Natural killer cell treated with Interleukin-12 subunit alpha and Interleukin-12 subunit beta and Interleukin-15 and Interleukin-18, amount 100 ng/mL, for 72 hours (primary cell): ENCODE measurements at places on chromosomes 5 and 9.

DNA sequence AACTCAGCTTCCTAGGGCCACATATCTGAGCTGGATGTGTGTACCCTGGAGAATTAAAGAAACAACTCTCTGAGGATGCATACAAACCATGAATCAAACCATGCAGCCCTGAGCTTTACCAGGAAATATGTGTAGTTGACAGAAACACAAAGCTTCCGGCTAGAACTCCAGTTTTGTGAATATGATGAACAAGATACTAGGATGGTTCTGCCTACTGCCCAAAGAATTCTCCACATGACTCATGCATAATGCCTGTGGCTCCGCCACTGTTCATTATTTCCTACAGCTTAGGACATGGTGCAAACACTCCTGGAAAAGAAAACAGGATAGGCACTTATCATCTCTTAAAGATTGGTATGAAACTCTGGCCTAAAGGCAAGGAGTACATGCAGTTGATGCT, 343.4 kb downstream of the DNAH5 start:
- no peak for DNase-seq

- DNase-seq, result no peak
Observed at GRCh38 chr5:109723606-109724005, 33.9 kb downstream of the MAN2A1 start.

GRCh38 chr5:145465474-145466263, 369.5 kb downstream of the PRELID2 start:
- DNase-seq, result no peak

DNA sequence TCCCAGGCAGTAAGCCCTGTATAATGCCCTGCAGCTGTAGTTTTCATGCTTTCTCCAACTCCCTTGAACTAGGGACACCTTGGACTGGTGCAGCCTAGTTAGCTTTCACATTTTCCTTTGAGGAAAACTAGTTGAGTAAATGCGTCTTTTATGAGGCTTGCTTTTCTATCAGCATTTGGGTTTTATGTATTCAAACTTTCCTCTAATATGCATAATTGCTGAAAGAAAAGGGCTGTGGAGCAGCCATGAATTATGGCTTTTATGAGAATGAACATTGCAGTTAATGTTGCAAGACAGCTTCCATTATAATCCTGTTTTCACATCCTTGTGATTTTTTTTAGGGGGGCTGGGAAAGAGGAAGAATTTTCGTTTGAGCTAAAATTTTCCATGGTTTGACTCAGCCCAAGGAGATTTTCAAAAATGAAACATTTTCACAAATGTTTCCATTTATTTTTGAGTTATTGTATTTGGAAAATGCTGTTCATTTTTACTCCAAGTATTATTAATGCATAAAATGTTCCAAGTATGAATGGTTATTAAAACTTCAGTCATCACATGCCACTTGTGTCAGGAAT, 57.9 kb upstream of the PPP3R2 start:
- DNase-seq, result no peak

- no peak for DNase-seq
Observed at GRCh38 chr9:114026335-114026734, 51.8 kb downstream of the AMBP start.

GRCh38 chr5:132235340-132235739, 7.7 kb upstream of the P4HA2 start:
- no peak for DNase-seq

- no peak for DNase-seq
Observed at GRCh38 chr5:78429332-78429980, 69.0 kb downstream of the SCAMP1 start.

DNA sequence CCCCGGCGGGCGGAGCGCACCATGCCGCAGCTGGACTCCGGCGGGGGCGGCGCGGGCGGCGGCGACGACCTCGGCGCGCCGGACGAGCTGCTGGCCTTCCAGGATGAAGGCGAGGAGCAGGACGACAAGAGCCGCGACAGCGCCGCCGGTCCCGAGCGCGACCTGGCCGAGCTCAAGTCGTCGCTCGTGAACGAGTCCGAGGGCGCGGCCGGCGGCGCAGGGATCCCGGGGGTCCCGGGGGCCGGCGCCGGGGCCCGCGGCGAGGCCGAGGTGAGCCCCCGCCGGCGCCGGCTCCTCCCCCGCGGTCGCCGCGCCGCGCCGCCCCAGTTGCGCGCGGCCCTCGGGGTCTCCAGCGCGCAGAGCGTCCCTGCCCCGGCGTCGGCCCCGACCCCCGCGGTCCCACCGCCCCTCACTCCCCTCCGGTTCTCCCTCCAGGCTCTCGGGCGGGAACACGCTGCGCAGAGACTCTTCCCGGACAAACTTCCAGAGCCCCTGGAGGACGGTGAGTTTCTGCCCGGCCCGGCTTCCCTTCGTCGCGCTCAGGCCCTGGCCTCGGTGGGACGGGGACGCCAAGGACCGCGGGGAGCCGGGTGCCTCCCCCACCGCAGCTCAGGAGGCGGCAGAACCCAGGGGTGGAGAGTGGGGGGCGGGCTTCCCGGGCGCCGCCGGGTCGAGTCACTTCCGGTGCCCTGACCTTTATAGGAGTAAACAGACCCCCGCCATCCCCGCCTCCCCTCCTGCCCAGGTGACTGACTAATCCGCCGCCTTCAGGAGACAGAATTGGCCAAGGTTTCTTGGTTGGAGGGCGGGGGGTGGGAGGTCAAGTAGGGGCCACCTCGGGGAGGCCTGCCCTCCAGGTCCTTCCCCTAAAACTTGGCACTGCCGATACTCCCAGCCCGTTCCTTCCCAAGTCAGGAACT, 665 bp downstream of the TCF7 start:
- DNase-seq, result no peak

- DNase-seq, result no peak
Observed at GRCh38 chr5:172438319-172438668, 16.0 kb downstream of the SH3PXD2B start.

DNA sequence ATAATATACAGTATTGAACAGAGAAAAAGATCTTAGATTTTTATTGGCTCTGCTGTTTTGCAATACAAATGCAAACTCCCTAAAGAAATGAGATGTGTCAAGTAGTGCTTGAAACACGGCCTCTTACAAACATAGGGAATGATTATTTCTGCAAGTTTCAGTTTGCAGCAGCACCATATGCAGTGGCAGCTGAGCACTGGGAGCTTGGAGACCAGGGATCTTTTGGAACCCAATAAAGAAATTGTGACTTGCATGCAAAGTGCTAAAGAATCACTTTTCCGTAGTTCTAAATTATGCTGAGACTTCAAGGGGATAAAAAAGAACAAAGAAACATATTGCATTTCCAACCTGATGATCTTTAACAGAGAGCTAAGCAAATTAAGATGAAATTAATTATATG, 674.6 kb upstream of the ZNF608 start:
- no peak for DNase-seq

- no peak for DNase-seq
Observed at GRCh38 chr9:91516777-91517176, 93.1 kb upstream of the NFIL3 start.

GRCh38 chr9:134353539-134353938, 27.3 kb downstream of the RXRA start:
- DNase-seq, result no peak

GRCh38 chr5:148732692-148733091, 78.4 kb upstream of the HTR4 start:
- no peak for DNase-seq

GRCh38 chr9:70964861-70965260, 156.6 kb downstream of the TRPM3 start:
- DNase-seq, result no peak

GRCh38 chr5:132046880-132047299, 13.6 kb upstream of the IL3 start:
- DNase-seq, result peak; percentile 46

- no peak for DNase-seq
Observed at GRCh38 chr5:53469946-53470687, 10.3 kb upstream of the FST start.

DNA sequence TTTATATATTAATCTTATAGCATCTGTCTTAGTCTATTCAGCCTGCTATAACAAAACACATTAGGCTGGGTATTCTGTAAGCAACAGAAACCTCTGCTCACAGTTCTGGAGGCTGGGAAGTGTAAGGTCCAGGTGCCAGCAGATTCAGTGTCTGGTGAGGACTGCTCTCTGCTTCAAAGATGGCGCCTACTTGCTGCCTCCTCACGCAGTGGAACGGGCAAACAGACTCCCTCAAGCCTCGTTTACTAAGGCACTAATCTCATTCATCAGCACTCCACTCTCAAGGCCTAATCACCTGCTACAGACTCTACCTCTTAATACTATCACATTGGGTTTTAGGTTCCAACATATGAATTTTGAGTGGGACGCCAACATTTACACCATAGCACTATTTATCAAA, 5.2 kb upstream of the TBC1D2 start:
- no peak for DNase-seq

DNA sequence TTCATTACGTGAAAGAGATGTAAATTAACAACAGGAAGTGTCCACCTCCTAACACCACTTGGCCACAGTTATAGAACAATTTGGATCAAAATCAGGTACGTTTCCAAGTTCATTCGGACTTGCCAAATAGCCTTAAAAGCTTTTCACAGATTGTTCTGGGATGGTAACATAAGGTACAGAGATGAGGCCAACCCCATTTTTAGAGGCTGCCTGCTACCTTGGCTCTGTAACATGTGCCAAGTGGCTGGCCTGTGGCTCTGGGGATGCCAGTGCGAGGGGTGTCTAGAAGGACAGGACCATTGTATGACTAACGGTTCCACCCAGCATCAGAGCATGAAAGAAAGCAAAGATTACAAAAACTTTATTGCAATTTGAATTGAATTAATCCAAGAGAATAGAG, 91.0 kb downstream of the LHFPL2 start:
- no peak for DNase-seq

- DNase-seq, result no peak
Observed at GRCh38 chr9:86303316-86303975, 21.1 kb upstream of the ISCA1 start.

- DNase-seq, result no peak
Observed at GRCh38 chr5:39440192-39440957, 15.6 kb upstream of the DAB2 start.

DNA sequence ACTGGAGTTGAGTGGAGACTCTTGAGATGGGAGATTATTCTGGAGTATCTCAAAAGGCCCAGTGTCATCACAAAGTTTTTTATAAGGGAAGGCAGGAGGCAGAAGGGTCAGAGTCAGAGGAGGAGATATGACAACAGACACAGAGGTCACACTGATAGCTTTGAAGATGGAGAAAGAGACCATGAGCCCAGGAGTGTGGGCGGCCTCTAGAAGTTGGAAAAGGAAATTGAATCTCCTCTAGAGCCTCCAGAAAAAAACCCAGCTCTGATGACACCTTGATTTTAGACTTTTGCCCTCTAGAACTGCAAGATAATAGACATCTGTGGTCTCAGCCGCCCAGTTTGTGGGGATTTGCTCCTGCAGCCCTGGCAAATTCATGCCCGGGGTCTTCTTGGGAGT, 64.8 kb upstream of the SPTLC1 start:
- no peak for DNase-seq

GRCh38 chr9:69549310-69550202, 122.6 kb downstream of the APBA1 start:
- DNase-seq, result no peak

GRCh38 chr9:105144076-105144475, 100.4 kb upstream of the SLC44A1 start:
- no peak for DNase-seq

- DNase-seq, result no peak
Observed at GRCh38 chr5:150519560-150519945, 11.6 kb downstream of the NDST1 start.

- DNase-seq, result no peak
Observed at GRCh38 chr5:81162501-81162900, 70.6 kb upstream of the CKMT2 start.
